Esophagus squamous epithelium (tissue), 5 donors: ENCODE measurements at places on chromosomes 3 and 15. TPM values are rescaled to one million over a fixed set of nuclear protein-coding genes. Genes with fewer than 3 reads are reported as not detected.

DNA sequence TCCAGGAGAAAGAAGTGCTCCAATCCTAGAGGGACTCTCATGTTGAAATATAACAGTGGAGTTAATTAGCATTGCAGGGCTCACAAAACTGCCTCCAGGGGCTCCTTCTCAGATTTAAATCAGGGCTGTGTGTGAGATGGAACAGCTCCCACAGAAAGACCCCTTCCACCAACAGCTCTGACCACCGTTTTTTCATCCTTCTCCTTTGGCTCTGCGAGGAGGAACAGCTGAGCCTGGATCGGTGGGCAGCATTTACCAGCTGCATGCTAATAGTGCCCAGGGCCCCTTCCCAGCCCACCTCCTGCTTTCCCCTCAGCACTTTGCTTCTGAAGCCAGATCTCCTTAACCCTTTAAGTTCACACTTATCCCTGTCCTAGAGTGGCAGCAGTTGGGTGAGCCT, 119.2 kb upstream of the UBE2E1 start:
- no peaks in the 10 kb centered on the region for H3K27me3 ChIP-seq
- peak overlapping the region; percentile 79 for H3K27ac ChIP-seq
- no peak for DNase-seq
- H3K4me1 ChIP-seq: peaks cover 40% of the 10 kb centered on the region
- H3K4me3 ChIP-seq: no peak overlapping the region
- H3K36me3 ChIP-seq: no peaks in the 10 kb centered on the region

DNA sequence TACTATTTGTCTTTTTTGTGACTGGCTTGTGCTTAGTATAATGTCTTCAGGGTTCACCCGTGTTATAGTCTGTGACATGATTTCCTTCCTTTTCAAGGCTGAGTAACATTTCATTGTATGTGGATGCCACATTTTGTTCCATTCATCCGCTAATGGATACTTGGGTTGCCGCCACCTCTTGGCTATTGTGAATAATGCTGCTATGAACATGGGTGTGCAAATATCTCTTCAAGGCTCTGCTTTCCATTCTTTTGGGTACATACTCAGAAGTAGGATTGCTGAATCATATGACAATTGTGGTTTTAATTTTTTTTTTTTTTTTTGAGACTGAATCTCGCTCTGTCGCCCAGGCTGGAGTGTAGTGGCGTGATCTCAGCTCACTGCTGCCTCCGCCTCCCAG, 15.4 kb downstream of the CRTC3 start:
- no peak overlapping the region for H3K27ac ChIP-seq
- no peaks in the 10 kb centered on the region for H3K4me1 ChIP-seq
- H3K36me3 ChIP-seq: no peaks in the 10 kb centered on the region
- H3K27me3 ChIP-seq: no peaks in the 10 kb centered on the region

GRCh38 chr3:38740537-38740936, 75.5 kb downstream of the SCN10A start:
- H3K27ac ChIP-seq: no peak overlapping the region
- DNase-seq: no peak
- H3K27me3 ChIP-seq: no peaks in the 10 kb centered on the region
- H3K36me3 ChIP-seq: no peaks in the 10 kb centered on the region
- no peaks in the 10 kb centered on the region for H3K4me1 ChIP-seq

Gene CHL1
- 44.3 TPM for total RNA-seq

GRCh38 chr15:36877294-36877693, 223.1 kb downstream of the MEIS2 start:
- H3K4me1 ChIP-seq: no peaks in the 10 kb centered on the region
- no peak for DNase-seq
- peaks cover 48% of the 10 kb centered on the region for H3K27me3 ChIP-seq
- no peaks in the 10 kb centered on the region for H3K36me3 ChIP-seq

DNA sequence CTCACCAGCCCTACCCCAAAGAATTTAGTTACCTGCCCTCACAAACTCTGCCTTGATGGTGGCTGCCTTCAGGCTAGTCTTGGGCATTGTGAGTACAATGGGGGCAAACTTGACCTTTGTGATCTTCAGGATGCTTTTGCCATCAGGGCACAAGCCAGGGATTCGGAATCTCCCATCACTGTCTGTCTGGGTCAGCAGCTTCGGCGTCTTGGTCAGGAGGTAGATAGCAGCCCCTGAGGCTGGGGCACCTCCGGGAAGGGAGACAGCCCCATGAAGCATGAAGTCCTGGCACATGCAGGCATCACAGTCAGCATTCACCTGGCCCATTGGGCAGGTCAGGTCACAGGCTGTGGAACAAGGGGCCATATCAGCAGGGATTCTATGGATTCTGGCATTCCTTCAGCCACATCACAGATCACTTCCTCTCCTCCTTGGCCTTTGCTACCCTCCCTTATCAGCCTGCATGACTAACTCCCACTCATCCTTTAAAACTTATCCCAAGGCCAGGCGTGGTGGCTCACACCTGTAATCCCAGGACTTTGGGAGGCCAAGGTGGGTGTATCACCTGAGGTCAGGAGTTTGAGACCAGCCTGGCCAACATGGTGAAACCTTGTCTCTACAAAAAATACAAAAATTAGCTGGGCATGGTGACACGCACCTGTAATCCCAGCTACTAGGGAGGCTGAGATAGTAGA, 6.9 kb downstream of the CILP start:
- H3K4me3 ChIP-seq: no peak overlapping the region
- no peak overlapping the region for H3K27ac ChIP-seq
- H3K27me3 ChIP-seq: no peaks in the 10 kb centered on the region

Gene OCA2
- 4.0 TPM for total RNA-seq

DNA sequence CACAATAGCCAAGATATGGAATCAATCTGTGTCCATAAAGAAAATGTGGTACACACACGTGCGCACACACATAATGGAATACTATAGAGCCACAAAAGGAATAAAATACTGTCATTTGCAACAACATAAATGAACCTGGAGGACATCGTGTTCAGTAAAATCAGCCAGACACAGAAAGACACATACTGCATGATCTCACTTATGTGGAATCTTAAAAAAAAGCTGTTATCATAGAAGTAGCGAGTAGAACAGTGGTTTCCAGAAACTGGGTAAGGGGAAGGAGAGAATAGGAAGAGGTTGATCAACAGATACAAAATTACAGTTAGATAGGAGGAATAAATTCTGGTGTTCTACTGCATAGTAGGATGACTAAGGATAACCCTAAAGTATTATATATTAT, 11.1 kb downstream of the ATOSA start:
- no peaks in the 10 kb centered on the region for H3K27me3 ChIP-seq
- no peak for DNase-seq
- H3K36me3 ChIP-seq: peaks cover 98% of the 10 kb centered on the region
- H3K27ac ChIP-seq: no peak overlapping the region
- H3K4me1 ChIP-seq: peaks cover 4% of the 10 kb centered on the region

- H3K36me3 ChIP-seq: no peaks in the 10 kb centered on the region
- no peaks in the 10 kb centered on the region for H3K4me1 ChIP-seq
- no peak overlapping the region for H3K27ac ChIP-seq
- no peaks in the 10 kb centered on the region for H3K27me3 ChIP-seq
- H3K4me3 ChIP-seq: no peak overlapping the region
Observed at GRCh38 chr3:60399861-60400845, 851.1 kb downstream of the FHIT start.

DNA sequence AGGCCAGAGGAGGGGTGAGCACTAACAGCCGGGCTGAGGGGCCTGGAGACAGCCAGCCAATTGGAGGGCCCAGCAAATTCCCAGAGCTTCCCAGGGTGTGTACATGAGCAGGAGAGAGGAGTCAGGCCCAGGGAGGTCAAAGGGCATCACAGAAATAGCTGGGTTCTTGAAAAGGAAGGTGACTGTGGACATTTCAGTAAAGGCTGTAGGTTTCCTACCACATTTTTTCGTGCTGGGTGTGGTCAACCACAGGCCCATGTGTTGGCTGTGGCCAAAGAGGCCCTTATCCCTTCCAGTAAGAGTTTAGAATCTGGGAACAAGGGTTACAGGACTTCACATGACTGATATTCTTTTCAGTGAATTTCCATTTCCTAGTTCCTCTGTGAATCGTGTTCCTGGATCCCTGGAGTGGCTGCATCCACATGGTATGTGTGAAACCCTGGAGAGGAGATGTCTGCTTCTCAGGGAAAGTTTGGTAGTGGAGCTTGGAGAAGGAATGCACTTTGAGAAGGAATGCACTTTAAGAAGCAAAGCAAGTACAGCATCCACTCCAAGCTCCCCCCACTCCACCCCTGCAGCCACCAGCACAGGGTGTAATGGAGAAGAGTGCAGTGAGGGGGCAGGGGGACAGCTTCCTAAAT, 73.2 kb upstream of the HEG1 start:
- no peaks in the 10 kb centered on the region for H3K36me3 ChIP-seq
- no peak overlapping the region for H3K4me3 ChIP-seq
- H3K27me3 ChIP-seq: no peaks in the 10 kb centered on the region
- peaks cover 71% of the 10 kb centered on the region for H3K4me1 ChIP-seq
- no peak for DNase-seq

DNA sequence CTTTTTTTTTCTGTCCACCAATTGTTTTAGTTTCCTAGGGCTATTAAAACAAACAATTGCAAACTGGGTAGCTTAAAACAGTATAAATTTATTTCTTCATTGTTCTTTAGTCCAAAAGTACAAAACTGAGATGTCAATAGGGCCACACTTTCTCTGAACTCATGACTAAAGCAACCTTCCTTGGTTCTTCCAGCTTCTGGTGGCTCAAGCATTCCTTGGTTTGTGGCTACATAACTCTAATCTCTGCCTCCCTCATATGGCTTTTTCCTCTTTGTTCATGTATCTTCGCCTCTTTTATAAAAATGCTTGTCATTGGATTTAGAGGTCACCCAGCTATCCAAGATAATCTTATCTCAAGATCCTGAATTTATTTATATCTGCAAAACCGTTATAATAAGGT, 914.5 kb upstream of the EPHA6 start:
- no peak overlapping the region for H3K4me3 ChIP-seq
- H3K4me1 ChIP-seq: no peaks in the 10 kb centered on the region
- DNase-seq: no peak
- no peak overlapping the region for H3K27ac ChIP-seq
- no peaks in the 10 kb centered on the region for H3K36me3 ChIP-seq

Gene LRTM1
- not detected for total RNA-seq

Gene GREM1
- 0.30 TPM for total RNA-seq

Gene TM4SF18
- 5.7 TPM for total RNA-seq

Gene SPTSSB
- total RNA-seq: 2.4 TPM

DNA sequence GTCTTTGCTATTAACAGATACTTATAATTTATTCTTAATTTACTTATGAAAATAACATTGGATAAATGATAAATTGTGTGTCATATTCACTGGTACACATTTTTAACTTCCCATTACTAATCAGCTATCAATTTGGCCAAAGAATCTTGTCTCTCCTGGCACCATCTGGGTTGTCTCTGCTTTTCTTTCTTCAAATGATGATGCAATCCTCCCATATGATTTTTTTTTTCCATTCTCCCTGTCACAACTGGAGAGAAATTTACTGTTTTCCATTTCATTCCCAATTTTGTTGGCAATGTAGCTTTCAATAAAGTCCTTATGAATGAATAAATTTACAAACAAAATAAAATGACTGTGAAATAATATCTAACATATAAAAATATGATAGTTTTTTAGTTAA, 743.7 kb upstream of the EPHA6 start:
- H3K4me1 ChIP-seq: no peaks in the 10 kb centered on the region
- no peak overlapping the region for H3K27ac ChIP-seq
- H3K27me3 ChIP-seq: no peaks in the 10 kb centered on the region
- H3K36me3 ChIP-seq: no peaks in the 10 kb centered on the region
- no peak overlapping the region for H3K4me3 ChIP-seq

Gene CSTA
- total RNA-seq: 1,851 TPM

DNA sequence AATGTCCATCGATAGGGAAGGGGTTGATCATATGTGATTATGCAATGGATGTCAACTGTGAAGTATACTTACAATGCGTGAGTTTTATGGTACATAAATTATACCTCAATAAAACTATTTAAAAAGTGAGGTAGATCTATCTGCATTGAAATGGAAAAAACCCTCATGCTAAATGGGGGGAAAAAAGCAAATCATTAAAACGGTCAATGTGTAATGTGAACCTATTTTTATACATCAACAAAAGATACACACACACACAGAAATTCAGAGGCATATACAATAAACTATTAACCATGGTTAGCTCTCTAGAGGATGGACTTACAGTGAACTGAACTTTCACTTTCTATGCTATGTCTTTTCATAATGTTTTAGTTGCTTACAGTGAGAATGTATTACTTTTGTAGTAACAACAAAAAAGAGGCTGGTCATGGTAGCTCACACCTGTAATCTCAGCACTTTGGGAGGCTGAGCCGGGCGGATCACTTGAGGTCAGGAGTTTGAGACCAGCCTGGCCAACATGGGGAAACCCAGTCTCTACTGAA, 23.1 kb downstream of the STIMATE start:
- no peaks in the 10 kb centered on the region for H3K4me1 ChIP-seq
- DNase-seq: no peak
- no peaks in the 10 kb centered on the region for H3K27me3 ChIP-seq
- no peak overlapping the region for H3K4me3 ChIP-seq
- H3K27ac ChIP-seq: no peak overlapping the region
- no peaks in the 10 kb centered on the region for H3K36me3 ChIP-seq

DNA sequence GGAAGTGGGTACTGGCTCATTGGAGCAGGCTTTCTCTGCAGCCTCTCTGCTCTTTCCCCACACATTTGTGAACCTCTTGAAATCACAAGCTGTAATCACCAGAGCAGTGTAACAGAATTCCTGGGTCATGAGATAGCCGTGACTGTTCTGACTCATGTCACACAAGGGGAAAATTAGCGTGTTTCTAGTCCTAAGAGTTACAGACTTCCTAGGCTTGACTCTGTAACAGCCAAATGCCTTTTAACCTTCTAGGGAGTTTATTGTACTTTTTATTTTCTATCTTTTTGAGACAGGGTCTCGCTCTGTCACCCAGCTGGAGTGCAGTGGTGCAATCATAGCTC, 54.7 kb upstream of the TRAK1 start:
- H3K27ac ChIP-seq: peak overlapping the region; percentile 75
- H3K36me3 ChIP-seq: peaks cover 12% of the 10 kb centered on the region
- peaks cover 41% of the 10 kb centered on the region for H3K4me1 ChIP-seq
- no peak overlapping the region for H3K4me3 ChIP-seq

GRCh38 chr3:10198761-10199649, 34.3 kb downstream of the IRAK2 start:
- H3K4me1 ChIP-seq: peaks cover 32% of the 10 kb centered on the region
- H3K36me3 ChIP-seq: peaks cover 12% of the 10 kb centered on the region
- no peak overlapping the region for H3K4me3 ChIP-seq
- H3K27me3 ChIP-seq: no peaks in the 10 kb centered on the region

DNA sequence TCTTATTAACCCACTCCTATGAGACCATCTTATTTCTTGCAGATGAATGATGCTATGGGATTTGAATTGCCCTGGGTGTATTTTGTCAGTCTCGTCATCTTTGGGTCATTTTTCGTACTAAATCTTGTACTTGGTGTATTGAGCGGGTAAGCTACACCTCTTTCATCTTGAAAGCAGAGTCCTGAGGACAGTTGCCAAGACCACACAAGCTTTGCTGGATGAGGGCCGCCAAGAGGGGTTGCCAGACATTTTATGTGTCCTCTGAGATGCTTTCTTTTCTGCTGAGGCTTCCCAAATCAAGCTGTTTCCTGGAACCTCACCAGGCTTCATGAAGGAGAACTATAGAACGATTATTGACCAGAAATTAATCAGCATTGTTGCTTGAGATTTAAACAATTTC, 173.2 kb downstream of the CHDH start:
- no peaks in the 10 kb centered on the region for H3K36me3 ChIP-seq
- H3K4me1 ChIP-seq: peaks cover 13% of the 10 kb centered on the region
- no peak for DNase-seq
- H3K27ac ChIP-seq: no peak overlapping the region

Gene TGFBR2
- total RNA-seq: 21.3 TPM
